Naive thymus-derived CD8-positive, alpha-beta T cell (primary cell): ENCODE measurements at places on chromosomes 3 and 15. TPM values are rescaled to one million over a fixed set of nuclear protein-coding genes. Genes with fewer than 3 reads are reported as not detected.

XYLB gene
- polyA plus RNA-seq: 0.77 TPM

CHL1 gene
- polyA plus RNA-seq: not detected

- no peak for DNase-seq
These were observed 32.0 kb downstream of the ZBTB38 start for GRCh38 chr3:141400073-141400971.

GRCh38 chr3:138861798-138862197 lies 27.1 kb upstream of the PIK3CB start:
- DNase-seq: no peak

GRCh38 chr3:42045708-42046243 lies 45.4 kb upstream of the TRAK1 start:
- no peak for DNase-seq
